ENCODE measurements at places on chromosomes 7 and 10. TPM values are rescaled to one million over a fixed set of nuclear protein-coding genes. Genes with fewer than 3 reads are reported as not detected.

ELMO1 gene
- 73.4 TPM for total RNA-seq

PRR15 gene
- total RNA-seq: not detected

UNCX gene
- not detected for total RNA-seq

SYT15B gene
- total RNA-seq: 0.47 TPM

SPDYE9 gene
- total RNA-seq: not detected
